Mesothelial cell of epicardium (in vitro differentiated cells): ENCODE measurements at places on chromosomes 2 and 18.

GRCh38 chr2:200435379-200435778 is 74.5 kb downstream of the KCTD18 start:
- DNase-seq, result no peak

- no peak for DNase-seq
These were observed 73.8 kb upstream of the ACAA2 start for GRCh38 chr18:49886891-49887764.

DNA sequence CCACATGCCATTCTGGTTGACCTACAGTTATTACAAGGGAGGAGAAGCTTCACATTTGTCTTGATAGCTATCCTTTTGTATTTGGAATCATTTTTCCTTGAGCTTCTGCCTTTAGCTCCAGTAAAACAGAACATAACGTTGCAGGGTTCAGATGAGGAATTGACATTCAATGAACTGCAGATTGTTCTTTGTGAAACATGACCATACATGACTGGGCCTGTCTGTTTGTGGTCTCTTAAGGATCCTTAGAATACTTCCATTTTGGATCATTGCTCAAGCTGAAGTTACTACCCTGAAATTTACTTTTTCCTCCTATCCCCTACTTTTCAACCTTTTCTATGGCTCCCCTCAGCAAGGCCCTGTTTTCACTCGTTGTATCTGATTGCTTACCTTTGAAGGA is 1281.7 kb upstream of the CELF4 start:
- no peak for DNase-seq

GRCh38 chr2:111148925-111149324 is 28.2 kb downstream of the BCL2L11 start:
- no peak for DNase-seq

- DNase-seq, result no peak
These were observed 4.0 kb downstream of the RNMT start for GRCh38 chr18:13730481-13730880.

DNA sequence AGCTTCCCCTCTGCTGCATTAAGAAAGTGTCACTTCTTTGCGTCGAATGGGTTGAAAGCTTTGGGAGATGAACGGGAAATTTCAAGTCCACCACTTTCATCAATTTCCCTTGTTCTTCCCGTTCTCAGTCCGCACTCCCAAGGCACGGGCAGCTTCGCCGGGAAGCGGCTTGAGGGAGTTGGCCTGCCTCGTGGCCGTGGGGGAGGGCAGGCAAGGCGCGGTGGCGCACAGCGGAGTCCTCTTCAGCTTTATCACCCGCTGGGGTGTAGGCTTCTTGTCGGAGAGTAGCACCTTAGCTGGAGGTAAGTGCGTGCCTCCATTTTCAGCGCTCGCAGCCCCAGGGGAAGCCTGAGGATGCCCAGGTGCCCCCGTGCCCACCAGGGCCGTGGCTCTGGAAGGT is 19.9 kb downstream of the KCTD18 start:
- no peak for DNase-seq

DNA sequence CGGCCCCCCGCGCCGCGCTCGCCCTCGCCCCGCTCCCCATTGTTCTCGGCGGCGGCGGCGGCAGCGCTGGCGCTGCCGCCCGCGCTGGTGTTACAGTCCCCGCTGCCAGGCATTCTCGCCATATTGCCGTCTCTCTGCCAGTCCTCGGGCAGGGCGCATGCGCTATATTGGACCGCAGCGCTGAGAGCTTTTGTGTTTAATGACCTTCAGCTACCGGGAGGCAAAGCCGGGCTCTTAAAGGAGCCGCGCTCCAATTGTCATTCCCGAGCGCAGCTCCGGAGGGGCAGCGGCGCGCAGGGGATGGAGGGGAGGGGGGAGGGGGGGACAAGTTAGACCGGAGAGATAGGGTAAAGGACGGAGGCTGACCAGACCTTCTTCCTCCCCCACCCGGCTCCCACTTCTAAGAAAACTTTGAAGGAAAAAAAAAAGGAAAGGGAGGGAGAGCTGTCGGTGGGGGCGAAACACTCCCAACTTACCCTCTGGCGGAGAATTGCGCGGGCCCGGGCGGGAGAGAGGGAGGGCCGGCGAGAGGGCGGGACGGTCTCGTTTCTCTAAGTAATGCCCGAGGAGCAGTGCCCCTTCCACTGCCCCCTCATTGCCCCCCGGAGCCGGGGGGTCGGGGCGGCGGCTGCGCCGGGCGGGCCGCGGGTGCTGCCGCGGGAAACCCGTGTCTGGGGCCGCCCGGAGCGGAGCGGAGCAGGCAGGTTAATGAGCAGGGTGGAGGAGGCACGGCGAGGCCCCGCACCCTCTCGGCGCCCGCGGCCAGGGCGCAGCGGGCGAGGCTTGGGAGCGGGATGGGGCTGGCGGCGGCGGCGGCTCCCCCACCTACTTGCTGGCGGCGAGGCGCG is at the start of gene KCTD1:
Gene KCTD1, minus strand, starts transcription at position 139 of the 848 bp plus-strand sequence. Its CDS starts 17 bp downstream, at position 122.
- DNase-seq, result peak; percentile 73

DNA sequence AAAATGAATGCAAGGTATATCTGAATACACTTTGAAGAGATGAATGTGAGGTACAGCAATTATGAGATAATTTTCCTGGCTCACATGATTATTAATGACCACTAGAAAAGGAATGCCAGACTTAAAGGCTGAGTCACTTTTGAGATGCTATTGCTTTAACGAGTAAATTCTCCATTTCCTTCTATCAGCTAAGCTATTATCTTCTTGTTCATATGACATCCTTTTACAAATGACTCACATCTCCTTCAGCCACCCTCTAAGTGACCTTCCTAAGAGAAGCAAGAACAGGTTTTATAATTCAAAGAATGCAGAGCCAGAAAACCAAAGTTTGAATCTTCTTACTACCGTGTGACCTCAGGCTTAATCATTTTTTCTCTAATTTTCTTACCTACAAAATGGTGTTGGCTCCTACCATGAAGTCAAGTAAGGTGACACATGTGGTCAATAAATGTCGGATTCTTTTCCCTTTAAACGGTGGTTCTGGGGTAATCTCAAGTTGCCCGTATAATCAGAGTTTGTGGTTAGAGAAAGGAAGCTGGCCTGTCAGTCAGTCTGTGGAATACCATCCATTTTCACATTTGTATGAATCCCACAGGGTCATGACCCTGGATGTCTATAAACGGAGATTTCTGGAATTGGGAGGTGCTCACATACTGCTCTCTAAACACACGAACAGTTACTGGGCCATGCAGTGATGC is 184.0 kb upstream of the PID1 start:
- no peak for DNase-seq

GRCh38 chr2:218471036-218471435 is 52.1 kb downstream of the VIL1 start:
- DNase-seq, result no peak

DNA sequence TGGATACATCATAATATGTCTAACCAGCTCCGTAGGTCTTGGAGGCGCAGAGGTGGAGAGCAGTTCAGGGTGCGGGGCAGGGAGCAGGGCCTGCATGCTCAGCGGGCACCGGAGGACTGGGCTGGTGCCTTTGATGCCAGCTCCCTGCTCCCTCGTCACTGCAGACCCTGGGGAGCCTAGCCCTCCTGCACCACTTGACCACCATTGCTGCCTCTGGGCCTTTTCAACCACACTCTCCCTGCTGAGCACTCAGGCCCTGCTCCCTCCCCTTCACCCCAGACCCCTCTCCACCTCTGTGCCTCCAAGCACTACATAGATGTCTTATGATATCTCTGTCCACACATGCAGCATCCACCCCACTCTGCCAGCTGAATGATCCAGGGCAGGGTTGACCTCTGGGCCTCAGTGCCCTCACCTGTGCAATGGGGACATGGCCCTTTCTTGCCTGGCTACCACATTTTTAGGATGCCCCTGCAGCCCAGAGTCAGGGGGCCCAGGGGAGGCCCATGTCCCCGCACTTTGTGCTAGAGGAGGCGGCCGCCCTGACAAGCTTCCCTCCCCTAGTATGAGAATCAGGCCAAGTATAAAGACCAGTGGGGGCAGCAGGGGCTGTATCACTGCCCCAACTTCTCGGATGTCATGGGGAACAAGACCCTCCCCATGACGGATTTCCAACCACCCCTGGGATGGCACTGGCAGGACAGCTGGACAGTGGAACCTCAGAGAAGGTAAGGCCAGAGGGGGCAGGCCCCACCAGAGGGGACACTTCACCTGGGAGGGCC is 46.3 kb downstream of the FER1L5 start:
- DNase-seq, result no peak

DNA sequence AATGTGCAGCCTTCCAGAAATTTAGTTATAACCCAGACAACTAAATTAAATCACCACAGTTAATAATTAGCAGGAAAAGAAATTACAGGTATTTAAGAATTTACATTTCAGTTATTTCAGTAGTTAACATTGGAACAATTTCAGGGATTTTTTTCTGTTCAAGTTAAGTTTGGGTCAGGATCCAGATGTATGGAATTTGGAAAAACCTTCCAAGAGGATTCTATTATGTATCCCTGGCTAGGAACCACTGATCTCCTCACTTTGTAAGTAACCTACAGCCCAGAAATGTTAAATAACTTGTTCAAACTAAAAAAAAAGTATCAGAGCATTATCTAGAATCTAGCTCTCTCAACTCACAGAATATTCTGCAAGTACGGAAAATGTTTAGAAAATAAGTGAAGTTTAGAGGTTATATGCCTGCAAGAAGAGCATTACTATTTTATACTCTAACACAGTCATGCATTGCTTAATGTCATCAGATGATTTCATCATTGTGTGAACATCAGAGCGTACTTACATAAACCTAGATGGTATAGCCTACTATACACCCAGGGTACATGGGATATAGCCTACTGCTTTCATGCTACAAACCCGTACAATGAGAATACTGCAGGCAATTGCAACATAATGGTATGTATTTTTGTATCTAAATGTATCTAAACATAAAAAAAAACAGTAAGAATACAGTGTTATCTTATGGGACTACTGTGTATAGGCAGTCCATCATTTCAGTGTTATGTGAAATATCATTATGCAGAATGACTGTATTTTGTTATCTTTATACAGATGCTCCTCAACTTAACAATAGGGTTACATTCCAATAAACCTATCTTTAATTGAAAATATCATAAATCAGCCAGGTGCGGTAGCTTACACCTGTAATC is 6.1 kb downstream of the NCKAP1 start:
- DNase-seq, result no peak

GRCh38 chr2:43239981-43240765 is 13.8 kb upstream of the ZFP36L2 start:
- no peak for DNase-seq

- no peak for DNase-seq
These were observed 2.5 kb upstream of the POMC start for GRCh38 chr2:25170888-25171287.

GRCh38 chr18:5630057-5630899 is 86.5 kb upstream of the EPB41L3 start:
- peak; percentile 85 for DNase-seq

- DNase-seq, result no peak
These were observed at the start of gene CTLA4 for GRCh38 chr2:203867561-203868200. TSS of gene CTLA4 (plus strand) at chr2:203867771. CDS start at chr2:203867943, 172 bp downstream.

DNA sequence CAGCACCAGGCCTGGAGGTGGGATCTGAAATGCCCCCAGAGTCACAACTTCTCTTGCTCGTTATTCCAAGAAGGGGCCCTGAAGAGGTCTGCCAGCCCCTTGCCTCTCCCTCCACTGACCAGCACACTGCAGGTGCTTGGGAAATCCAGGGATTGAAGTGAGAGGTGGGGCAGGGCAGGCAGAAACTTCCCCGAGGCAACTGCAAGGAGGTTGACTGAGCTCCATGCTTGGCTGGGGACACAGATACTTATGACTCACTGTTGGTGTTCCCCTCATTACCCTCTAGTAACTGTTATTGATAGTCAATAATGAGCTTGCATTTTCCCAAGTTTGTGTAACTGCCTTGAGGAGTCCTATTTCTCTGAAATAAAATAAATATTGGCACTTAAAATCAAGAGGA is 47.5 kb downstream of the MARCO start:
- DNase-seq, result no peak

GRCh38 chr2:67792681-67793091 is 270.1 kb downstream of the C1D start:
- no peak for DNase-seq

DNA sequence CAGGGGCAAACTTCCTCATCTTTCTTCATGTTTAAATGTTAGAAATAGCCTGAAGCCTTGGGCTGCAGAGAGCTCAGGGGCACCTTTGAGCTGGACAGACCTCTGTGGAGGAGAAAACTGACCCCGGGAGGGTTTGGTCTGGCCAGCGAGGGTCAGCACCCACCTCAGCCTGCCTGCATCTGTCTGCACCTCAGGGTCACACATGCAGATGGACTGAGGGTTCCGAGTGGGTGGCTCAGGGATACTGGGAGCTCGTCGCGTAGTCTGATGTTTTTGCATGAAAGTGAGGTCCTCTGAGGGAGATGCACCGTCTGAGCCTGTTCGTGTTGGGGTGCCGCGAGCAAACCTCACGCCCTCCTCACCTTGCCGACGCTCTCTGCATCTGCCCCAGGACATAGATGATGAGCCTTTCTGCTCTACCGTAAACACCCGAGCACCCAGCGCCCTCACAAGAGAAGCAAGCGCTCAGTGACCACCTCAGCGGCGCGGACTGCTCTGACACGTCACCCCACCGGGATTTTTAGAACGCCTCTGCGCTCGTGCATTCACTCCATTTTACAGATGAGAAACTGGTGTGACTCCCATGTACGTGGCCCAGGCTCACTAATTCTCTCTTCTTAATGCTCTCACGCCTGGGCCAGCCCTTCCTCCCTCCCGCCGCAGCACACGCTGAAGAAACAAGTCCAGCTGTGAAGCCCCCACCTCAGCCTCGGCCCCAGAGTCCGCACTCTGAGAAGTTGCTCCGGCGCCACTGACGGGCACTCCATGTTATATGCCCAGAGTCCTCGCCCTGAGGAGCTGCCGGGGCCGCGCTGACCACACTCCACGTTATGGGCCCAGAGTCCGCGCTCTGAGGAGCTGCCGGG is 9.5 kb downstream of the KCNG2 start:
- DNase-seq, result no peak

GRCh38 chr2:121489911-121490583 is 40.6 kb upstream of the RNU4ATAC start:
- no peak for DNase-seq

DNA sequence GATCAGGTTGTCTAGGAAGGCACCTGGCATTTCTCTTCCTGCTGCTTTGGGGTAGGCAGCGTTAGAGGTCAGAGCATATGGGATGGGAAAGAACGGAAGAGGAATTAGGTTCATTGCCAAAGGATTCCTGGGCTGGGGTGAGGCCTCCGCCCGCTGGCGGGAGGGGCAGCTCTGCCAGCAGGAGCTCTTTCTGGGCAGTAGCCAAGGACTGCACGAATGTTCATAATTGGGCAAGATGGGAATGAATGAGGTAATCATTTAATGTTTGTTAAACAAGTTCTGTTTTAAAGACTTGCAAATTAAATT is 253.9 kb downstream of the AGAP1 start:
- DNase-seq, result no peak

GRCh38 chr2:160375037-160375436 is 118.6 kb downstream of the RBMS1 start:
- DNase-seq, result no peak
